ENCODE measurements at places on chromosomes 3 and 15. TPM values are rescaled to one million over a fixed set of nuclear protein-coding genes. Genes with fewer than 3 reads are reported as not detected.

GRCh38 chr3:72041076-72041475, 256.1 kb upstream of the PROK2 start:
- DNase-seq = no peak

DNA sequence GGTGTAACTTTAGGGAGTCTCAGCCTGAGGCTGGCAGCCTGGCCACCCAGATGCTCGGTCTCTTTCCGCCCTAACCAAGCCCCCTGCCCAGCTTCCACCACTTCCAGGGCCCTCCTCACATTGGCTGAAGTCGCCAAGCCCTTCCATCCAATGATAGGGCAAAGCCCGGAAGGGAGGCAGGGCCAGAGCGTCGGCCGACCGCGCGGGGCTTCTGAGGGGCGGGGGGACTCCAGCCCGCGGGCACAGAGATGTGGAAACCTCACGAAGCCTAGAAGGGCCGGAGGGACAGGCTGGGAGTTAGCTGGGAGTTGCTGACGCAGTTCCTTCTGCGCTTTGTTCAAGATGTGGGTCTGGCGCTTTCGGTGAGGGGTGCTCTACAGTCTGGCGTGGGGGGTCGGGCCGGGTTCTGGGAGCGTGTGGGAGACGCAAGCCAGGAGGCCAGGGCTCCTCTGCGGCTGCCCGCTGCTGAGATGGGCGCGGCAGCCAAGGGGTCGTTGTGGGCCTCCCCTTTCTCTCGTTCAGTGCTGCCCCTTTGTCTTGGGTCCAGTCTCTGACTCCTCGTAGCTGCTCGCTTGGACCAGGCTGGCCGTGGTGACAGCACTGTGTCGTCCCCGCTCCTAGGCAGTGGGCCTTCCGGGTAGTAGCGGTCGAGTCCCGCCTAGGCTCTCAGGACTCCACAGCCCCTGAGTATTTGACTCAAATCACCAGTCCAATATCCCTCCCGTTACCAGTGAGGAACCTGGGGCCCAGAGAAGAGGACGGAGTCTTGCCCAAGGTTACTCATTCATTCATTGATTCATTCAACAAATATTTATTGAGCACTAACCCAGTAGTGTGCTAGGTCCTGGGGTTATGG, at the start of gene ZNF660:
ZNF660 (plus strand) TSS at position 319 of the 856 bp plus-strand sequence. CDS start 9,230 bp downstream, outside the sequence.
- DNase-seq = peak; percentile 78

DNA sequence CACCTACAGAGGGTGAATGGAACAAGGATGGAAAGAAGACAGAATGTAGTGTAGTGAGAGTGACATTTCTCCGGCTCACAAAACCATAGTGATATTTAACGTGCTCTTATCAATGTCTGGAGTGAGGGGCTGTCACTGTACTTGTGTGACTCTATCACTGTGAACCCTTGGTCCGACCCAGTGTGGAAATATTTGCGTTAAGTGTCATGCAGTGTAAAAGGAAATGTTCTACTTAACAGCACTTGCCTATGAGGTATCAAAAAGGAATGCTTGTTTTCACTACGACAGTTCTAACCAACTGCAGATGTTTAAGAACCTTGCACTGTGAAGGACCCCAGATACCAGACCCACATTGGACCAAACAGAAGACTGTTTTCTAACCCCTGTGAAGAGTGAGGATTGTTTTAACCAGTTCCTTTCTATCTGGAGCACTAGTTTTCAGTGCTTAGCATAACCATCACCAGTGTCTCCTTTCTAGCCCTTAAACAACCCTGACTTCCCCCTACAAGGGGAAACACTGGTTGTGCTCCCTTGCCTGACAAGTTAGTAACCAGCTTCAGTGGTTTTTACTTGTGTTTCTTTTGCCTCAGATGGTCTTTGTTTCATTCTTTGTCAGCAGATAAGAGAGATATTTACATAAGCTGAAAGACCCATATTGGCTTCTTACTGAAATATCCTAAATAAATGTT, 144.7 kb upstream of the ABHD17C start:
- no peak for DNase-seq

GRCh38 chr15:83322061-83322460, 37.6 kb upstream of the BNC1 start:
- DNase-seq = no peak

DNA sequence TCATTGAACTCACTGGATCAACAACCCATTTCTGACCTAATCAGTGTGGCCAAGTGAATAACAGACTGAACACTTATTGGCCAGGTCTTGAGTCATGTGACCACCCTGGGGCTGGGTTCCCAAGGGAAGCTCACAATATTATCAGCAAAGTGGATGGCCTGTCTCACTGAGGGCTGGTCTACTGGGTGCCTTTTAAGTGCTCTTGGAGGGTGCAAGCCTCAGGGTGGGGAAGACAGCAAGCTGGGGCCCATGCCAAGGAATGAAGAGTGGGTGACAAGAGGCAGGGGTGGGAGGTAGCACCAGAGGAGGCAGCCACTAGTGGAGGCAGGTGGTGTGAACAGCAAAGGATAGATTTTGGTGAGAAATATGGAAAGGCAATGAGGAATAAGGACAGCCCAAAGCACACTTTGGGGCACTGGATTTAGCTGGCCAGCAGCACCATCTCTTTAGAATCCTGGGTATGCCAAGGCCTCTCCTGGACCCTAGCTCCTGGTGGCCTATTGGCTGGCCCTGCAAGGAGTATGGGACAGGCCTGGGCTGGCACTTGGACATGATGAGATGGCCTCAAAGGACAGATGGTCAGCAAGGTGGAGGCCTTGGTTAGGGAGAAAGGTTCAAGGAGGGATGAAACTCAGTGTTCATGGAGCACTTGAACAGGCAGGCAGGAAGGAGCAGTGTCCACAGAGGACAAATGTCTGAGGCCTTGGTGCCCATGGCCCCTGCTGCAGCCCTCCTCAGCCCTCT, 34.2 kb downstream of the HMCES start:
- no peak for DNase-seq

- no peak for DNase-seq
Observed at GRCh38 chr15:38559636-38560307, 4.8 kb downstream of the RASGRP1 start.

DNA sequence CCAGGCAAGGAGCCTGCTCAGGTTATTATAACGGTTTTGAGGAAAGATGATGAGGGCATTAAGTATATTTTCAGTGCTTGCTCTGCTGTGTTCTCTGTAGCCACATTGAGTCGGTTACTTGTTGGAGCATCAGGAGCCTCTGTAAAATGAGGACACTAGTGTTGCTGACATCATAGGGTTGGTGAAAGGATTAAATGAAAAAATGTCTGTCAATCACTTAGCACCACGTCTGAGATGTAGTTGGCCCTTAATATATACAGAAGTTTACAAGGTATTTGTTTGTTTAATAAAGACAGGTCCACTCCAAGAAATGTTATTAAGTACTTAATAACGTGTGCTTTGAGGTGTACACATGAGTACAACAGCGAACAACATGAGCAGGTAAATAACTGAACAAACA, 735 bp upstream of the SLC25A26 start:
- no peak for DNase-seq

DNA sequence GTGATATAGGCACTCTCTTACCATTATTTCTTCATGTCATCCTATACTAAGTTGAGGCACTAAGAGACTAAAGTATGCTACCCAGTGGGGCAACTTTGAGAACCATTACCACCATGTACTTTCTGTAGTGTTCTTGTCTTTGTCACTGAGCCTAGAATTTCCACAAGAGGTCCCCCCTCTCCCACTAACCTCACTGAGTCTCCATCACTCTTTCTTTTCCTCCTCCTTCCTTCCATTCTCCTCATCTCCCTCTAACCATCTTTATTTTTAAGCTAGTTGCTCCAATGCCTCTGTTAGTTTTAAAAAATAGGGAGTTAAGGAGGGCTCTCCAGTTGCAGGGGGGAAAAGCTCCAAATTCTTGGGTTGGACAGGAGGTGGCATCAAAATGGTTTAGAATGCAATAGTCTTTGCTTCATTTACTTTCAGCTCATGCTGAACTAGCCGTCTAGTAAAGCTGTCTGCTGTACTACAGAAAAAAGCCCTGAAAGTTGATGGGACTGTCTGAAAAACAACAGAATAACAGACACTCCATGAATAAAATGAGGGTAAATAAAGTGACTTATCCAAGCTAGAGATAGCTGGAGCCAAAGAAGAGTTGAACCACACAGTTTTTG, 85.1 kb upstream of the MYRIP start:
- no peak for DNase-seq

- DNase-seq = no peak
Observed at GRCh38 chr15:60162968-60163355, 158.9 kb downstream of the FOXB1 start.

DNA sequence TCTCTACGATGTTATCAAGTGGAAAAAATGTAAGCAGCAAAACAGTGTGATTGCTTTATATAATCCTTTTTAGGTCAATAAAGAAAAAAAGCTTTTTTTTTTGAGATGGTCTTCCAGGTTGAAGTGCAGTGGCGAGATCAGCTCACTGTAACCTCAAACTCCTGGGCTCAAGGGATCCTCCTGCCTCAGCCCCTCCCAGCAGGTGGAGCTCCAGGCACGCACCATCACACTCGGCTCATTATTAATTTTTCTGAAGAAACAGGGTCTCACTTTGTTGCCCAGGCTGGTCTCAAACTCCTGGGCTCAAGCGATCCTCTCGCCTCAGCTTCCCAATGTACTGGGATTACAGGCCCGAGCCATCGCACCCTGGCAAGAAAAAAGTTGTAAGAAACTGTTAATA, 17.3 kb downstream of the RNF168 start:
- DNase-seq = no peak

- DNase-seq = no peak
Observed at GRCh38 chr3:129768728-129769127, 124.8 kb downstream of the TMCC1 start.

DNA sequence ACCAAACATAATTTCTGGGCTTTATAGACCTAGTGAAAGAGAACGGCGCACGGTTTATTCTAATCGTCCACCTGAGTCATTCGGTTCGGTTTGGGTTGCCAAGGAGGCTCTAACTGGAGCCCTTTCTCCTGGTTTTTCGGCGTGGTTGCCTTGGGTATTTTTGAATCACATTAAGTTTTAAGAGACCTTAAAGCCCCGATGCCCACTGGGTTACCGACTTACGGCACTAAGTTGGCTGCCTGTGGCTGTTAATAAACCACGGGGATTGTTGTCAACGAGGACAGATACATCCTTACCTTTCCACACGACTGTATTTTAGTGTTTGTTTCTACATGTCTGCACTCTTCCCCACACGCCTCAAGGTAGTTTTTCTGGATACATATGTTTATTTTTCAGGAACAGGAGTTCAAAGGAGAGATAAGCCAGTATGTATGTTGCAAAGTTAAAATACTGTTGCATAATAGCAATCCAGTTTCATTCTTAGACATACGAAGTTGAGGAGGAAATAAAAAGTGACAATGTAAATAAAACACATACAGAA, 1.2 kb upstream of the ANP32A start:
- no peak for DNase-seq

Gene PIF1
- 0.47 TPM for total RNA-seq

Gene ZNF662
- 5.2 TPM for total RNA-seq

Gene SLC9C1
- total RNA-seq = 0.26 TPM

Gene NANOGP8
- not detected for total RNA-seq

Gene HACL1
- 13.2 TPM for total RNA-seq

Gene GP9
- total RNA-seq = not detected
